ENCODE measurements at places on chromosomes 12 and 14.
A peak's percentile ranks its signal among the peaks of the same experiment; 100 is the strongest.

GRCh38 chr12:51871126-51871525 lies 16.8 kb upstream of the ANKRD33 start:
- no peak for DNase-seq

GRCh38 chr12:120640861-120641833 lies 721 bp downstream of the CABP1 start:
- DNase-seq = no peak

DNA sequence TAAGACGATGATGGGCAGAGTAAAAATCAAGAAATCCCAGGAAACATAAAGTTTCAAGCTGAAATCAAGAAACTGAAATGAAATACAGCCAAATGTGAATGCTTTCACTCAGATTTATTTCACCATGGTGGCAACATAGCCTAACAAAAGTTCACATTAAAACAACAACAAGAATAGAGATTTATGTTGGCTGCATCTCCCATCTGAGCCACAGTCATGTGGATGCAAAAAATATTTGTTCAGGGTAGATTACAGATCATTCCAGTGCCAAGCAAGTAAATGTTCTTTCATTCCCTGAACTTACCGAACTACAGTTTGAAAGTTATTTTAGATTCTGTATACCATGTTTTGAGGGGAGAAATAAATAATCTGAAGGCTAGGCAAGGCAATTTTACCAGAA lies 159.9 kb upstream of the TMTC1 start:
- DNase-seq = no peak

GRCh38 chr12:112096667-112097066 lies 11.9 kb downstream of the NAA25 start:
- DNase-seq = no peak

DNA sequence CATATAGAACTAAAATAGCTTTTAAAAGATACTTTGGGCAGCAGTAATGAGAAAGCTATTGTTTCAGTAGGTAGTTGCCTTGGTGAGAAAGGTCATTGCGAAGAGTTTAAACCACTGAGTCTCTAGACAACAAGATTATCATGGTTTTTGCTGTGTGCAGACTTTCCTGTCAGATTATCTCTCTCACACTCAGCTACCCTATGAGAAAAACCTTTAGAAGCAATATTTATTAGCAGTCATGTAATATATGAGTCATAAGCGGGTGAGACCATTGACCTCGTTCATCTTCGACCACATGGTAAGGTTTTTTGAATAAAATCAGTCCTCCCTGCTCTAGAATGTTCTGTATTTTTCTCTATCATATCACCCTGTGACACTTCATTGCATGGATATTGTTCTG lies 59.9 kb downstream of the GPR65 start:
- DNase-seq = no peak

- DNase-seq = no peak
Measured at GRCh38 chr12:105083551-105084105, 630 bp downstream of the ALDH1L2 start.

- DNase-seq = no peak
Measured at GRCh38 chr12:59559696-59560095, 36.1 kb upstream of the SLC16A7 start.

GRCh38 chr12:42698213-42698612 lies 108.7 kb upstream of the PRICKLE1 start:
- no peak for DNase-seq

GRCh38 chr12:108386709-108387360 lies 47.7 kb upstream of the CMKLR1 start:
- DNase-seq = no peak

- no peak for DNase-seq
Measured at GRCh38 chr12:39252628-39253027, 190.3 kb downstream of the KIF21A start.

- DNase-seq = no peak
Measured at GRCh38 chr12:52433501-52434080, 580 bp downstream of the KRT75 start.

GRCh38 chr12:41795051-41795600 lies 349.5 kb downstream of the GXYLT1 start:
- DNase-seq = no peak

DNA sequence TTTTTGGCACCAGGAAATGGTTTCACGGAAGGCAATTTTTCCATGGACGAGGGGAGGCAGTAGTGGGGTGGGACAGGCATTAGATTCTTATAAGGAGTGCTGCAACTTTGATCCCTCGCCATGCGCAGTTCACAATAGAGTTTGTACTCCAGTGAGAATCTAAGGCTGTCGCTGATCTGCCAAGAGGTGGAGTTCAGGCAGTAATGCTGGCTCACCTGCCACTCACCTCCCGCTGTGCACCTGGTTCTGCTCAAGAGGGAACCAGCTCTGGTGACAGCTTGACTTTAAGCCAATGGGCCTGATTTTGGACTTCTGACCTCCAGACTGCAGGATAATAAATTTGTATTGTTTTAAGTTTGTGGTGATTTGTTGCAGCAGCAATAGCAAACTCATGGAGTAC lies 80.8 kb upstream of the TTC7B start:
- DNase-seq = no peak

DNA sequence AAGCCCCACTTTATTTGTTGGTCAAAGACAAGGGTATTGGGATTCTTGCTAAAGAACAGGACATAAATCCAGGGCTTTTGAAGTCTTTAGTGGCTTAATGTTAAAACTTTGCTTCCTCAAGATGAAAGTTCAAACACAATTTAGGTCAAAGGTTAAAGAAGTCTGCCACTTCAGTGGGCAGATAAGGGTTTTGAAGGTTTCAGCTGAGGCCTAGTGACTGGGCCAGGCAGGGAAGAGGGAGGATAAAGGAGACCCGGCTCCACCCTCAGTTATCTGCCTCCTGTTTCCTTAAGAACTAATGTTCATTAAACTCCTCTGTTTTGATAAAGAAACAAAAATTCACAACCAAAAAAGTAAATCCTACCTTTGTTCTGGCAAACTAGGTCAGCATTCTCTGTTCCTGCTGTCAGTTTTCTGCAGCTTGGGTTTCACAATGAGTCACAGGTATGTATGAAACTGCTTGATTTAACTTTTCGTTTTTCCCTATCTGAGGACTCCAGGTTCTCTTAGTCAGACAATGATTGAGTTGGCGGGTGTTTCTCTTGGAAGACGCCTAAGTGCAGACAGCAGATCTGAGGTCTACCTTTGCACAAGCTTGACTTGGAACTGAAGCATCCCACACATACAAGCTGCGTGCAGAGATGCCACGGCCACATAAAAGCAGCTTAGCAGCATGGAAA lies 208.3 kb downstream of the EXOC5 start:
- DNase-seq = no peak

- no peak for DNase-seq
Measured at GRCh38 chr12:53983568-53983949, 1.4 kb upstream of the HOXC10 start.

GRCh38 chr14:73627151-73627558 lies 14.8 kb downstream of the ACOT6 start:
- DNase-seq = no peak

GRCh38 chr12:52251367-52252051 lies 18.5 kb downstream of the KRT7 start:
- no peak for DNase-seq

DNA sequence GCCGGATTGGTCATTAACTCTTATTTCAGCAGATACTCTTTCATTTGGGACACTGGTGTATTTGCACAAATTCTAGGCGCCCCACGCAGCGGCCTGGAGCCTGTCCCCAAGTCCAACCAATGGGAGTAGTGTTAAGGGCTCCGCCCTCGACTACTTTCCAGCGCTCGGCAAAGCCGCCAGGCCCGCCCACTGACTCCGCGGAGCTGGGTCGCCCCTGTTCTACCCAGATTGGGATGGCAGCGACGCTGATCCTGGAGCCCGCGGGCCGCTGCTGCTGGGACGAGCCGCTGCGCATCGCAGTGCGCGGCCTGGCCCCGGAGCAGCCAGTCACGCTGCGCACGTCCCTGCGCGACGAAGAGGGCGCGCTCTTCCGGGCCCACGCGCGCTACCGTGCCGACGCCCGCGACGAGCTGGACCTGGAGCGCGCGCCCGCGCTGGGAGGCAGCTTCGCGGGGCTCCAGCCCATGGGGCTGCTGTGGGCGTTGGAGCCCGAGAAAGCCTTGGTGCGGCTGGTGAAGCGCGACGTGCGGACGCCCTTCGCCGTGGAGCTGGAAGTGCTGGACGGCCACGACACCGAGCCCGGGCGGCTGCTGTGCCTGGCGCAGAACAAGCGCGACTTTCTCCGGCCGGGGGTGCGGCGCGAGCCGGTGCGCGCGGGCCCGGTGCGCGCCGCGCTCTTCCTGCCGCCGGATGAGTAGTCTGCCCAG lies at the start of gene ACOT6:
Gene ACOT6, plus strand, starts transcription at position 179 of the 707 bp plus-strand sequence. Its CDS starts 55 bp downstream, at position 234.
- peak; percentile 55 for DNase-seq

DNA sequence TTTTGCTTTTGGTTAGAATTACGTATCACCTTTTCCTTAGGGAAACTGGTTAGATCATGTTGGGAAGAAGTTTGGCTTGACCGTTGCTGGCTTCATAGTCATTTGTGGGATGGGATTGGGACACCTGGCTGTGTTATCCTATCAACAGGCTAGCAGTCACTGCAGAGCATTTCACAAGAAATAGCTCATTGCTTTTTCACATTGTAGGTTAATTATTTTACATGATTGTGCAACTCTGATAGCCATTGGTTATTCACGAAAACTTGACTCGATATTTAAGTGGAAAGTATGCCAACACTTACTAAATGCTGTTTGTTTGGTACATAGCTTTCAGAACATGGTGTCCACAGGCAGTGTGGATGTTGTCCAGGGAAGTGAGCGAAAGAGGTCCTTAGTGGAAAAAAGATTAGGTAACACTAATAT lies 89.4 kb downstream of the NKX2-1 start:
- DNase-seq = no peak

- no peak for DNase-seq
Measured at GRCh38 chr12:111244673-111245072, 124.2 kb downstream of the PHETA1 start.

DNA sequence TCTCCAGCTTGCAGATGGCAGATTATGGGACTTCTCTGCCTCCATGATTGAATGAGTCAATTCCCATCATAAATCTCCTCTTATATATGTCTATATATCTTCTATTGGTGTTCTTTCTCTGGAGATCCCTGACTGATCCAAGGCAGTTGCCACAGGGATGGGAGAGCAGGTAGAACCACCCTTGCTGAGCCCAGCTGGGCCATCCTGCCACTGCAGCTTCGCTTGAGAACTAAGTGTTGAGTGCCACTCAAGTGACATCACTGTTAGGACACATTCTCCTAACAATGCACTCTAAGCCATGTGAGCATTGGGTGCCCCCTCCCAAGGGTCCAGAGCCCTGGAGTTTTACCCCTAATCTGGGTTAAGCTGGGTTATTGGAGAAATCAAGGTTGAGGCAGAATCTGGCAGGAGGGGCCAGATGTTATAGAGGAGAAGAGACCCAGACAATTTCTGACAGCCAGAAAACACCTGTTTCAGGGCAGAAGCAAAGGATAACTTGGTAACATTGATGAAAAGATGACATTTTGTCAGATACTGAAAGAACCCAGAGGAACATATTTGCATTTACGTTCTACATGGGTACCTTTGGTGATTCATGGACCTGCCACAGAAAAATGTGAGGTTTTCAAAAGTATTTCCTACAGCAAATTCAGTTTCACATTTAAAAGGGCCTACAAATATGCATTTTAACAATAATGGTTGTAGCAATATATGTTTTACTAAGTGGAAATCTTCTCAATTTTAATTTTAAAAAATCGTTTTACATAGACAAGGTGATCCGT lies 57.2 kb upstream of the MAX start:
- no peak for DNase-seq

- DNase-seq = no peak
Measured at GRCh38 chr14:50489851-50490250, 42.5 kb downstream of the MAP4K5 start.

GRCh38 chr12:49689237-49689636 lies 18.0 kb downstream of the FMNL3 start:
- no peak for DNase-seq

DNA sequence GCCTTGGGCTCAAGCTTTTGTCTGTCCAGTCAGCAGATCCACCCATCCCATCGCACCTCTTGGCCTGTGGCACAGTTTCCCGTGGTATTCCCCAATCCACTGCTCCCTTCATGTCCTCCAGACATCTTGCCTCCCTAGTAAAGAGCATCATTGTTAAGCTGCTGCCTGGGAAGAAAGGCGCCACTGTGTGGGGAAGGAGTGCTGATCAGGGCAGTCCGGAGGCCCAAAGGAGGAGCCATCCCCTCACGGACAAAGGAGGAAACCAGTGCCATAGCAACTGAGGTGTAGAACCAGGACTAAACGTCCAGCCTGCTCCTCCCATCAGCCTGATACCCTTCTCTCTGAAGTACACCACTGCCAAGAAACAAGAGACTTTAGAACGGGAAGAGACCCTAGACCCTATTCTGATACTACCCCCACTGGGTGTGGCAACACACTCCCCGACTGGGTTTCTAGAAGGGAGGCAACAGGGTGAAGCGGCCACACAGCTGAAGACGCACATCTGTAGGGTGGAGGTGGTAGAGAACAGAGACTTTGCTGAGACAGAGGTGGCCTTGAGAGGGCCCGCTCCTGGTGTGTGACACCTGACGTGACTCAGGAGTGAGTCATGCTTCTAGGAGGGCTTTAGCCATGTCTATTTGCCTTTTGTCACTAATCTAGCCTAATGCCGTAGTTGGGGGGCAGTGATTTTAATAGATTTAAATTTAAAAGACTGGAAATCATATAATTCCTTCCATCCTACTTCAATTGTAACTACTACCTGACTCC lies 185.0 kb downstream of the DPF3 start:
- DNase-seq = no peak

- no peak for DNase-seq
Measured at GRCh38 chr14:103483600-103483999, 39.0 kb downstream of the CKB start.

DNA sequence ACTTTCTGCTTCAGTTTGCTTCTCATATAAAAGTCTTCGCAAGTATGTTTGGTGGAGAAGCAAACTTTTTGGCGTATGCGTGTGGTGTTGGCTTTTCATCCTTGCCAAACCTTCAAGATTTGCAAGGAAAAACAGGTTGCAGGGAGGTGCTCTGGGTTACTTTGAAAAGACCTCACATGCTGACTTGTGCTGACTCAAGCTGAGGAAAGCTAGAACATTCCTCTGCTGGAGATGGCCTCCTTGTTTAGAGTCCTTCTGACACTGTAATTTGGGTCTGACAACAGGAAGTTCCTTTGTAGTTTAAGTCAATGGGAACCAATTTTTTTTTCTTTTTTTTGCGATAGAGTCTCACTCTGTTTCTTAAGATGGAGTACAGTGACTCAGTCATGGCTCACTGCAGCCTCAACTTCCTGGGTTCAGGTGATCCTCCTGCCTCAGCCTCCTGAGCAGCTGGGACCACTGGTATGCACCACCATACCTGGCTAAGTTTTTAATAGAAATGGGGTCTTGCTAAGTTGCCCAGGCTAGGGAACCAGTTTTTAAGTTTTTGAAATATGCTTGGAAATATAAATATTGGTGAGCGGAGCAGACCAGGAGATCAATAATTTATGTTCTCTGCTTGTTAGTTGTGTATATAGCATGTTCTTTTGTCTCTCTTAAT lies 2.6 kb upstream of the ACACB start:
- DNase-seq = no peak

GRCh38 chr14:21192447-21192822 lies 36.6 kb upstream of the OR5AU1 start:
- no peak for DNase-seq

Data from activated naive CD4-positive, alpha-beta T cell (primary cell).